ENCODE measurements at places on chromosomes 7 and 10.
A peak's percentile ranks its signal among the peaks of the same experiment; 100 is the strongest.

GRCh38 chr10:15792777-15793176 lies 67.5 kb downstream of the MINDY3 start:
- no peak for DNase-seq

DNA sequence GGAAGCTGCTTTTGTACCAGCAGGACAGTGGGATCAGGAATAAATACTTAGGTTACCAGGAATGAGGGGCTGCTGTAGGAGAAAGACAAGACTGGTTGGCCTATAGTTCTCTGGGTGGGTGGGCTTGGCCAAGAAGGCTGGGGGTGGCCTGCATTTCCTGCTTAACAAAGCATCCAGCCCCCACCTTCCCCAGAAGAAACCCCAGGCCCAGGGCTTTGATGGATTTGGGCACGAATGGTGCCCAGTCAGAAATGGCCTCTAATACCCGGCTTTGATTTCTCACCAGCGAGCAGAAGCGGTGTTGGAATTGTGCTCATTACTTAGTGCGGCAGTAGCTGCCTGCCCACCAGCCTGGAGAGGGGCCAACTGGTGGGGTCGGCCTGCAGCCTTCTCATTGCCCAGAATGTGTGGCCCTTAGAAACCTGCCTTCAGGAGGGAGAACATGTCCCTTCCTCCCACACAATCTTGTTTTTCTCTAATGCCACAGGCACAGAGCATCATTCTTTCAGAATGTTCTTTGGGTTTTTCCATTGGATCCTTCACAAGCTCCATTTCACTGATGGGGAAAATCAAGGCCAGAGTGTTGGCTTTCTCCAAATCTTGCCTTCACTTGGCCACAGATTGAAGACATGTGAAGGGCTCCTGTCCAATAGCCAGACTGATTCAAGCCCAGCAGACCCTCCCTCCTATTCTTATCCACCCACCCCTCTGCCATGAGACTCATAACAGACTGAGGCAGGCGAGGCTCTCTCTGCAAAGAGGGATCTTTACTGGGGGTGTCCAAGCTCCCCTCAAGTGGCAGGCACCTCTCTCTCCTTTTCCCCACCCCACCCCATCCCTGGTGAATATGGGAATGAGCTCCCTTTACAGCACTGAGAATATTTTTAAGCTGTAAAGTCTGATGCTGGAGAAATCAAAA lies 2.5 kb downstream of the UNC5B start:
- DNase-seq: no peak

- DNase-seq: no peak
Measured at GRCh38 chr7:37476881-37477450, 28.3 kb upstream of the ELMO1 start.

GRCh38 chr7:157474685-157475084 lies 137.9 kb downstream of the DNAJB6 start:
- DNase-seq: peak; percentile 31

DNA sequence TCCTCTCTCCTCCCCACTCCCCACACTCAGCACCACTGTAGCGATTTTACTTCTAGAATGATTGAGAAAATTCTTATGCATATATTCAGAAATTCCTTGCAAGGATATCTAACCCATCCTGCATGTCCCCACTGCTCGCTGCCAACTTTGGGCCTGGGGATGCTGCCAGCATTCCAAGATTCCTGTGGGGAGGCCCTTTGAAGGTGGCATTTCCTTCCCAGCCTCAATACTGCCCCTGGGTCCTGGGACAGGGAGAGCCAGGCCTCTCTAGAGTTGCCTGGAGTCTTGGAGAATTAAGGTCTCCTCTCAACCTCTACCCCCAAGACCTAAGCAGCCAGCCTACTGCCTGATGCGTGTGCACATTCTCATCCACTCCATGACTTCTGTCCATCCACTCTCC lies 303.5 kb downstream of the NEBL start:
- DNase-seq: no peak

- DNase-seq: no peak
Measured at GRCh38 chr7:104306793-104307192, 21.6 kb upstream of the LHFPL3 start.

DNA sequence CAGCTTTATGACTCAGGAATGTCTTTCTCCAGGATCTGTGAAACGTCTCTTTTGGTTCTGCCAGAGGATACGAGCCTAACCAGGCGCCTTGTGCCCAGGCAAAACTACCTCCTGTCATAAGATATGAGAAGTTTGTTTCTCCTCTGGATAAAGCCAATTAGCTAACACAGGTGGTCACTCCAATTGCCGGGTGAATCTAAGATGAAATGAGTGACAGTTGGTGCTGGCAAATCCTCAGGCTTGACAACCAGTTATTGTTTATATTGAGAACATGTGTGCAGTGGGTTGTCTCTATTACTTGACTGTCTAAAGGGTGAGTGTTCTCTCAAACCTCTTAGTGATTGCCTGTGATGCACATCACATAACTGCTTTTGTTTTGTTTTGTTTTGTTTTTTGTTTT lies 449.1 kb downstream of the XPNPEP1 start:
- DNase-seq: no peak

DNA sequence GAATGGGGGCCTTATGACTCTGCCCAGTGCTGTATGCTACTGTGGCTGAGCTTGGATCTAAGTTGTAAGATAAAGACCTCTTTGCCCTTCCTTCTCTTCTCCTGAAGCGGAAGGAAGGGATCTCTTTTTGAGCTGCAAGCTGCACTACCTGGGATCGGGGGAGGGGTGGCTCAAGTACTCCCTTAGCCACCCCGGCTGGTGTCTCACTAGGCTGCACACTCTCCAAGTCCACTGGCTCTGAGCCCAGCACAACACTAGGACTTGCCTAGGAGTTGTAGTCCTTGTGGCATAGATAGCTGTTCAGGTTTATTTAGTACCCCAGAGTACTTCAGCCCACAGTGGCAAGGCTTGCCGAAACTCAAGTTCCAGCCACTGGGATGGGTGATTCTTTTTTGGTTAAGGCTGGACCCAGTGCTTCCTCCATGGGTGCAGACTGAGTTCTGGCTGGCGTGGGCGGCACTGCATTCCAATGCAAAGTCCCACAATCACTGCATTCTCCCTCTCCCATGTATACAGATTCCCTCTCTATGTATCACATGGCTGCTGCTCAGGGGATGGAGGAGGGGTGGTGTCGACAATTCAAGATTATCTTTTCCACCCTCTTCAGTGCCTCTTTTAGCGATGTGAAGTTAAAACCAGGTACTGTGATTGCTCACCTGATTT lies 76.2 kb upstream of the SLC25A13 start:
- no peak for DNase-seq

DNA sequence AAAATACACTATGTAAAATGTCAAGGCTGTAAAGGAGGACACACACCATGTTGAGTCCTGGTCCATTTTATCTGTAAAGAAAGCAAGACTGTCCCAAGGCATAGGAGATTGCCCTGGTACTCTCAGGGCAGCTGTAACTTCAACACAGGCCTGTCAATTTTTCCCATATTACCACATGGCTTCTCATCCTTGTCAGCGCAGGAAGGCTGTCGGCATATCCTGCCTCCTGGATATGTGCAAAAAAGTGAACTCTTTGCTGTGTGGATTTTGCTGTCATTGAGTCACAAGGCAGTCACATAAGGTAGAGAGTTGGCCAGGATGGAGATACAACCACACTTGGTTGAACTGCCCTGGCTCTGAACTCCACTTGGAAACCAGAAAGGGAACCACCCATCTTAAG lies 8.7 kb downstream of the DUSP5 start:
- DNase-seq: no peak

DNA sequence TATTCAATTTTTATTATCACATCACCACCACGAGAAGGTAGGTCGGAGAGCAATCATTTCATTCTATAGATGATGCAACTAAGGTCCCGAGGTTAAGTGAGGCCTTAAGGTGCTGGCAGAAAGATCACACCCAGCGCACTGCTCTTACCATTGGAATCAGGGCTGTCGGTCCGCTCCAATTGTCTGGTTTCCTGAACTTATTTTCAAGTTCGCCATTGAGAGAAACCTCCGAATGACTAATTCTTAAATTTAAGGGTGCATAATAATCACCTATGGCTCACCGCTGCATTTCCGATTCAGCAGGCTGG lies 625 bp upstream of the GSTO2 start:
- DNase-seq: peak; percentile 37

- no peak for DNase-seq
Measured at GRCh38 chr10:109765838-109766237, 157.5 kb downstream of the XPNPEP1 start.

DNA sequence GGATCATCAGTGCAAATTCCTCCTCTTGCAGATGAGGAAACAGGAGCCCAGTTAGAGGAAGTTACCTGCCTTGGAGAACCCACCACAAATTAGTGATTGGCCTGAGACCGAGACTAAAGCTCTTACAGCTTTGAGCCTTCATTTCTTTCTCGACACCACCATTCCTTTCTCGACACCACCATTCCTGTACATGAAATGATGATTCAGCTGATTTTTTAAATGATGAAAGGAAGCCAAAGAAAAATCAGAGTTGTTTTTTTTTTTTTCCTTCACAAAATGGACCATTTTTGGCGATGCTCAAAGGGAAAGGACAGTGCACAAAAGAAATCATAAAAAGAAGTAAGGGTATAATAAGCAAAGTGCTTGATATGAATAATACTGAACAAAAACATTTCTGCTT lies 1080.2 kb upstream of the AUTS2 start:
- no peak for DNase-seq

DNA sequence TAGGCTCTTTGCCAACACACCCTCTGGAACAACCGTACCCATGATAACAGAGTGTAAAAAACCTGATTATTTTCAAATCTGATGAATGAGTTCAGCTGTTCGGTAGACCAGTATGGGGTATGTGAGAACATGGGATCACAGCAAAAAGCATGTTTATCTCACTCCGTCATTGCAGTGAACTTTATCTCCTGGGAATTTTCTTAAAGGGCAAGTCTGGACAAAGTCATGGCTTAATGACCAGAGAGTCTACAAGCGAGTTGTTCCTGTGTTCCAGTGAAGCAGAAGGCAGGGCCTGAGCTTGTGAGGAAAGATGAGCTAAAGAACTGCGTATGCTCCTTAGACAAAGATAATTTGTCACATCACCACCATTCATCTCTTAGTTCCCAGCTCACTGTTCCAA lies 219.7 kb downstream of the TRIL start:
- no peak for DNase-seq

GRCh38 chr10:49280001-49280408 lies 19.0 kb upstream of the C10orf71 start:
- peak; percentile 75 for DNase-seq

GRCh38 chr7:1692515-1693418 lies 22.7 kb downstream of the ELFN1 start:
- no peak for DNase-seq

DNA sequence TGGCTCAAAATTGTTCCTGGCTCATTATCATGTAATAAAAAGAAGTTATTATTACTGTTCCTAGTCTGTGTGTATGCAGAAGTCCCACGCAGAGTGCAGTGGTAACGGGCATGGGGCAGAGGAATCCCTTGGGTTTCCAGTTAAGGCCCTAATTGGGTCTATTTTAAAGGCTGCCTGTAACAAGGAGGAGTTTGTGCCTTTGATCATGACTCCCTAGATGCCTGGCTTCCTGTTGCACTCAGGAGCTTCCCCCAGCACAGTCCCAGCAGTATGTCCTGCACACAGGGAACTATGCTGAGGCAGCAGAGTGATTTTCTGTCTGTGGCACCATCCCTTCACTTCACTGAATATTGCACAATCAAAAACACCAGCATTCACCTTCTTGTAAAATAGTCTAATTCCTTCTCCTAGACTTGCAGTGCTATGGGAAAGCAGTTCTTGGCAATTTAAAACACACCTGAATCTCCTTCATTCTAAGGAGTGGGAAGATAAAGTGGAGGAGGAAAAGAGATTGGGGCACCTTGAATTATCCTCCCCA lies 22.9 kb downstream of the SORCS1 start:
- peak; percentile 75 for DNase-seq

- no peak for DNase-seq
Measured at GRCh38 chr10:102408131-102408727, 10.4 kb downstream of the PSD start.

DNA sequence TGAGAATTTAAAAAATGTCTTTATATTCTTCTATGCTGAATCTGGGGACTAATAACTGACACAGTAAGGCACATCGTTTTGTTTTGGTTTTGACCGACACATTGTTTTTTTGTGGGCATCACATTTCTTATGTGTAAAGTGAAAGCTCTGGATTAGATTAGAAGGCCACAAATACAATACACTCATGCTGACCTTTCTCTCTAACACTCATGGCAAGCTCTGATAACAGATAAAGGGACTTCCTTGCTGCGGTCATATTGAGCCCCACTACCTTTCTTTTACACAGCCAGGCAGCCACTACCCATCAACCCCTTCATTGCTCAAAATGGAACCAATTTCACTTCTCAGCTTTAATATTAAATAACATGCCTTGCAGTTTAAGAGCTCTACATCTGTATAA lies 26.0 kb downstream of the PPP1R3A start:
- no peak for DNase-seq

GRCh38 chr10:70069346-70069745 lies 16.7 kb downstream of the MACROH2A2 start:
- DNase-seq: no peak

GRCh38 chr7:34453150-34453549 lies 204.9 kb upstream of the NPSR1 start:
- DNase-seq: no peak

DNA sequence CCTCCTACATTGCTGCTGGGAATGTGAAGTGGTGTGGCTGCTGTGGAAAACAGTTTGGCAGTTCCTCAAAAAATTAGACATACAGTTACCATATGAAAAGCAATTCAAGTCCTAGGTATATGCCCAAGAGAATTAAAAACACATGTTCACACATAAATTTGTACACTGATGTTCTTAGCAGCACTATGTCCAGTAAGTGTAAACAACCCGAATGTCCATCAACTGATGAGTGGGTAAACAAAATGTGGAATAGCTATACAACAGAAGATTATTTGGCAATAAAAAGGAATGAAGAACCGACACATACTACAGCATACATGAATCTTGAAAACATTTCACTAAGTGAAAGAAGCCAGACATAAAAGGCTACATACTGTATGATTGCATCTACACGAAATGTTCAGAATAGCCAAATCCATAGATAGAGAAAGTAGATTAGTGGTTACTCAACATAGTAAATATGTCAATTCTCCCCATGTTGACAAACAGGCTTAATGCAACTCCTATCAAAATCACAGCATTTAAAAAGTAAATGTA lies 17.2 kb downstream of the CEP41 start:
- DNase-seq: no peak

DNA sequence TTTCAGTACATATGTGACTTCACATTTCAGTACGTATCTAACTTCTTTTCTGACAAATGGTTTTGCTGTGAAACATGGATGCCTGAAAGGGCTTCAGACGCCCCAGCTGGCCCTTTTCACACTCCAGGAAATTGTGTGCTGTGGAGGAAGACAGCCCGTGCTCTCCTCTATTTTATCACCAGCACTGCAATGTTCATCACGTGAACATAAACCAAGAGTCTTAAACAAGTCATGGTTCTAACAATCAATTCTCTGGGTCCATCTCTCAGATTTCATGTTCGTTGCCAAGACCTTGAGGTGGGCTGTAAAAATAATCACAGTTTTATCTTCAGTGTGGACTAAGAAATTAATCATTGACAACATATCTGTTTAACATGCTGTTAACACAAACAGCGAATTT lies 141.2 kb downstream of the WDR37 start:
- no peak for DNase-seq

- DNase-seq: no peak
Measured at GRCh38 chr10:18159557-18159956, 19.3 kb downstream of the CACNB2 start.

Data from Kasumi-1 (cell line).